ENCODE measurements at places on chromosomes 3 and 15.

GRCh38 chr3:47884603-47885002, 81.7 kb downstream of the DHX30 start:
- no peak for DNase-seq

GRCh38 chr3:13879946-13880810, at the start of gene WNT7A:
TSS of gene WNT7A (minus strand) at chr3:13880071. CDS start at chr3:13879816, 255 bp downstream.
- DNase-seq: no peak

DNA sequence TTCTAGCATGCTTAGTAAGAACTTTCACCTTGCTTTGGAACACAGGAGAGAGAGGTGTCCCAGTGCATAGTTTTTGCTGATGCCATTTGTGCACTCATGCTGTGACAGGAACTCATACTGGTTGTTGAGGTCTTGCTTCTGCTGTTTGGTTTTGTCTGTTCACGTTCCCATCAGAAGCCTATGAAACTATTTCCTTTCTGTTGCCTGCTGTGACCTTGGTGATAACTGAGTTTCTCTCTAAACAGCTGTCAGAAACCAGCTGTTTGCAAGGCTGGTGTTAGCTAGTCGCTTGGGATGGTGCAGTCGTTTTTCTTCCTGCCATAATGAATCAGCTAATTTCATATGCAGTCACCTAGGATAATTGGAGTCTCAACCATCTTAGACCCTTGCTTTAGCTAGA, 724.1 kb downstream of the GRM7 start:
- no peak for DNase-seq

DNA sequence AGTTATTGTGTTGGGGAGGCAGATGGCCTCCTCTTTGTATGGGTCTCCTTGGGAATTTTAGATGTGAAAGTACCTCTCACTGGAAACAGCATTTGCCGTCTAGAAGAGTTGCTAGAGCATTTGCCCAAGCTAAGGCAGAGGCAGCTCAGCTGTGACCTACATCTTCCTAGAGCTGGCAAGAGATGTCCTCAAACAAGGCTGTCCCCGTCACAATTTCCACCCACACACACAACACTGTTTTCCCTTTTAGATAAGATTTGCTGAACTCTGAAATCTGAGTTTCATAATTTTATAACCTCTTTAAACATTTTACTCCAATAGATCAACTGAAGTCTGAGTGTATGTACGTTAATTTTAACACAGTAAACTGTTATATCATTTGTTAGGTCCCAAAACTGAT, 352.6 kb downstream of the EPHB1 start:
- DNase-seq: no peak

GRCh38 chr15:57253082-57253481, 123.2 kb upstream of the CGNL1 start:
- no peak for DNase-seq

DNA sequence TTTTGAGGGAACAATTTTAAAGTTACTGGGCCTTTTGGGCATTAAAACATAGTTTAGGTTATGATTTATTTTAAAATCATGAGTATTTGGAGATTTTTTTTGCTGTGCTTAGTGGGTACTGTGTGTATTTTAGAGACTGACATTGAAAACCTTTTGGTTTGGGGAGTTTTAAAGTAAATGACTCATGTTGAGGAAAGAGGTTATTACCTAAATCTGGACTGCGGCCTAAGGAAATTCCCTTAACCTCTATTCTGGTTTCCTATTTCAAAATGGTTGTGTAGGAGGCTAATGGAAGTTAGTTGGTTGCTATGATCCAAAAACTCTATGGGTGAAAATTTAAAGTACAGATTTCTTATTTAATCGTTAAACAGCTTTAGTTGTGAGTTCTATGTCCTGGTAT, 57.3 kb upstream of the DPH6 start:
- DNase-seq: no peak

GRCh38 chr15:44011238-44011854, 183.7 kb downstream of the FRMD5 start:
- no peak for DNase-seq

DNA sequence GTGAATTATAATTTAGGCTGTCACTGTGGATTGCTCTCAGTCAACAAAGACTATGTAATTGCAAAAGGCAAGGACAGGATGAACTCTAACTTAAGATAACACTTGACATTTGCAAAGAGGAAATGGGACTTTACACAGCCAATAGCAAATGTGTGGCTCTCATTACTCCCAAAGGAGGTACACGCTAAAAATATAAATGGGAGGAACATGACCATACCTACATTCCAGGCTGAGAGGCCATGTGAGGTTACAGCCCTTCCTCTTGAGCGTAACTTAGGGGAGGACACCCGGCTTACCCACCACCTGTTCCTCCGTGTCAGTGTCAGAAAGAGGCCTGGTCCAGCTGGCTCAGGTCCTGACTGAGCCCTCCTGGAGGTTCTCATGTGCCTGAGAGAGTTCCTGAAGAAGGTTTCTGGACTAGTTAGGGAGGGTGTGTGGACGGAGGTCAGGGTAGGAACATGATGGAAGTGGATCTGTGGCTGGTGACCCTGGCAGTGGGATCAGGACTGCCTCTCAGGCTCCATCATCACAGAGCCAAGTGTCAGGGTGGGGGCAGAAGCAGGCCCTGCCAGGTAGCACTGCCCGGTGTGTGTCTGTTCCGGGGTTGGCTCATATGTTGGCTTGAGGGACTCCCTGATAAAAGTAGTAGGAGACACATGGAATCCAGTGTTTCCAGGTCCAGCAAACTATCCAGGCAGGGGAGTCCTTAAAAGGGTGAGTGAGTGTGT, 7.9 kb downstream of the POPDC2 start:
- DNase-seq: no peak

- DNase-seq: no peak
These were observed 168.4 kb upstream of the CCDC54 start for GRCh38 chr3:107208796-107209195.

- no peak for DNase-seq
These were observed 53.5 kb downstream of the WWTR1 start for GRCh38 chr3:149604125-149604875.

GRCh38 chr3:87828046-87828445, 230.8 kb downstream of the CGGBP1 start:
- DNase-seq: no peak

GRCh38 chr3:37626736-37627565, 234.7 kb upstream of the CTDSPL start:
- no peak for DNase-seq

DNA sequence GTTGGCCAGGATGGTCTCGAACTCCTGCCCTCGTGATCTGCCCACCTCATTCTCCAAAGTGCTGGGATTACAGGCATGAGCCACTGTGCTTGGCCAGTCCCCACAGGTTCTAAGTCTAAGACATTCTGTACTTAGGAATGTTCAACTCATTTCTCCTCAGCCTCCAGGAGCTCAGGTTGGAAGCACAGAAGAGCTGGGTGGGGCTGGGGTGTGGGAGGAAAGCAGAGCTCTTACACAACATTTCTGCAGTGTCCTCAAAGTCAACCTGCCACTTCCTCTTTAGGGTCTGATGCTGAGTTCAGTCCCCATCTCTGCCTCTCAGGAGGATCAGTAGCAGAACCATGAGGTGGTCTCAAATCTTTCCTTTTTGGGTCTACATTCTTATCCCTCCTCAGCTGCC, 75.5 kb downstream of the MRPL46 start:
- no peak for DNase-seq

- no peak for DNase-seq
These were observed 13.1 kb upstream of the WWTR1 start for GRCh38 chr3:149670742-149671492.

- no peak for DNase-seq
These were observed 122.0 kb downstream of the VPS13C start for GRCh38 chr15:61938249-61938648.

GRCh38 chr3:154421083-154421482, 8.9 kb downstream of the GPR149 start:
- no peak for DNase-seq

DNA sequence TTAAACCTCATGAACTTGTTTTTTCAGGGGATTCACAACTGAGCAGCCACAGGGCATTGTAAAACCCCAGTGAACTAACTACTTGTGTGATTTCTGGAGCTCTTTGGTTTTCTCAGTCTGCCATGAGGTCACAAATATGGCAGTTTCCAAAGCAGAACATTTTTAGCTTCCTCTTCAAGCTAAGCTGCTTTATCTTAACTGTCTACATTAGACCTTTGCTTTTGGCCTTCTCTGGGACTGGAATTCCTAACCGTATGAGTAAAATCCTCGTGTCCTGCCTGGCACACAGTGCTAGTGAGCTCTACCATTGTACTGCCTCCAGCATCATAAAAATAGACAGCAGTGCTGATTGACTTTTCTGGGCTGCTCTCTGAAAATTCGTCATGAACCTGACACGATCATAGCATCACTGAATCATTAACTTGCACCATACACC, 22.1 kb downstream of the CDIN1 start:
- no peak for DNase-seq

GRCh38 chr15:70528816-70529215, 234.5 kb downstream of the UACA start:
- no peak for DNase-seq

DNA sequence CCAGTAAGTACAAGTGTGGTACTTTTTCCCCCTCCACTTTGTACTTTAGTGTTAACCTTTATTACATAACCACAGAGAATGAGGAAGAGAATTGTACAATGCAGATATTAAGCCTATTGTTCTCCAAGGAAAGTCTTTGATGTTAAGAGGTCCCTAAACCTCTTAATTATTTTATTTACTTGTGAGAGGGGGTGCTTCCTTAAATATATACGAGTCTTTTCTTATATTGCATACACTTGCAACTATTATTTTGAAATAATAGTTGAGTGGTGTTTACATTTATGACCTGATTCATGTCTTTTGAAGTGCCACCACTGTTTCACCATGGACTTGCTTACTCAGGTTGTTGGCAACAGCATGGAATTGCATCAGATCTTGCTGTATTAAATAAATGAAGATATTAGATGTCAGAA, 10.1 kb downstream of the USP3 start:
- no peak for DNase-seq

GRCh38 chr3:182959474-182960350, 20.6 kb downstream of the DCUN1D1 start:
- DNase-seq: no peak

Measured in esophagus squamous epithelium (tissue), 5 donors.